ENCODE measurements at places on chromosomes 11 and 22.
A peak's percentile ranks its signal among the peaks of the same experiment; 100 is the strongest.

GRCh38 chr11:1499261-1499890 is 12.8 kb upstream of the MOB2 start:
- DNase-seq: no peak

DNA sequence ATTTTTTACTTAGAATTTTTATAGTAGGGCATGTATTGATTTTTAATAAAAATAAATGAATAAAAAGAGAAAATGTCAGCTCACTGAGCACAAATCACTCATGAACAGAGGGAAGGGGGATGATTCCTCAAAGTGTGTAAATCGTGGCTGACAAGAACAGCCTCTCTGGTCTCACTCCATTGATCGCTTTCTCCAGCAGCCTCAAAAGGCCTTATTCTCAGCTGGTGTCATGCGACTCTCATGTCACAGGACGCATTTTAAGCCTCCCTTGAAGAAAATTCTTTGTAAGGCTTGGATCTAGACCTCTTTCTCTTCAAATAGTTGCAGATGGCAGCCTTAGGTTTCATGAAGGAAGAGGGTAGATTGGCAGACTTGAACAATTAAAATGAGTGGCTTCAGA is 33.9 kb upstream of the SLC5A12 start:
- no peak for DNase-seq

GRCh38 chr11:20156876-20157613 is 3.2 kb downstream of the DBX1 start:
- DNase-seq: no peak

- DNase-seq: no peak
Measured at GRCh38 chr11:66259956-66260355, 8.5 kb upstream of the RAB1B start.

GRCh38 chr22:35663371-35663770 is 15.1 kb downstream of the APOL6 start:
- no peak for DNase-seq

GRCh38 chr22:32606181-32606580 is 131.6 kb downstream of the FBXO7 start:
- DNase-seq: no peak

DNA sequence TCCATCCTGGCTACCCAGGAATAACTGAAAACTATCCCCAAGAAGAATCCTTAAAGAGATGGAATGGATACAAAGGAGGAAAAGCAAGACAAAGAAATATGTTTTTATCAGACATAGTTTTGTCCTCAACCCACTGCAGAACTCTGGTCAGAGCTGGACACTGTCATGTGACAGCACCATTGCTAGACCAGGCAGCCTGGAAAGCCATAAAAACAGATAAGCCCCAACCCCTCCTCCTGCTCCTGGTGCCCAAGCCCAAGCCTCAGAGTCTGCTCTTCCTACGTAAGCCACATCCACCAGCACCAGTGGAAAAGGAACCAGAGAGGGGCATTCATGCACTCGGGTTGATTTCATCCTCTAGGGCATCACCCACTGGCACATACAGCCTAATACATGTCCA is 116.9 kb downstream of the TRIM29 start:
- no peak for DNase-seq

DNA sequence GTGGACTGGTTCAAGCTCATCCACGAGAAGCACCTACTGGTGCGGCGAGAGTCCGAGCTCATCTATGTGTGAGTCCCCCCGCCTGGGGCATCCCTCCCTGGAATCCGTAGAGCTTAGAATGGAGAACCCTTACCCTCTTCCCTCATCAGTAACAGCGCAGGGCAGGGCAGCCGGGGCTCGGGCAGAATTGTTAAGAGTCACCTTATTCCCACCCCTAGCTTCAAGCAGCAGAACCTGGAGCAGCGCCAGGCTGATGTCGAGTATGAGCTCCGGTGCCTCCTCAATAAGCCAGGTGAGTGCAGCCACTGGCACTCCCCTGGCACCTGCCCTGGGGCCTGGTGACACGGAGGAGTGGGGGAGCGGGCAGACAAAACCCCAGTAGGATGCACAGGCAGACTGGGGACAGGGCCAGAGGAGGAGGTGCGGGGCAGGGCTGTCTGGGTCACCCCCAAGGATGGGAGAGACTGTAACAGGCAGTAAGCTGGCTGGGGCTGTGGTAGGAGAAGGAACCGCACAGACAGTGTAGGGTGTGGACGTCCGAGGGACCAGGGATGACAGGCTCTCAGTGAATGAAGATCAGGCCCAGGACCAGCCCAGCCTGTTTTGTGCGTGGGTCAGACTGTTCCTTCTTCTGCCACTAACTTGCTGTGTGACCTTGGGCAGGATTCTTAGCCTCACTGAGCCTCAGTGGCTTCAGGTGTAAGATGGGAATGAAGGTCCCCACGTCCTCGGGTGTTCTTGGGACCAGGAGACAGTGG is 20.4 kb downstream of the C22orf23 start:
- DNase-seq: no peak

GRCh38 chr11:3382613-3383285 is 3.8 kb upstream of the ZNF195 start:
- DNase-seq: no peak

GRCh38 chr22:40312050-40312449 is 34.2 kb upstream of the ADSL start:
- DNase-seq: no peak

DNA sequence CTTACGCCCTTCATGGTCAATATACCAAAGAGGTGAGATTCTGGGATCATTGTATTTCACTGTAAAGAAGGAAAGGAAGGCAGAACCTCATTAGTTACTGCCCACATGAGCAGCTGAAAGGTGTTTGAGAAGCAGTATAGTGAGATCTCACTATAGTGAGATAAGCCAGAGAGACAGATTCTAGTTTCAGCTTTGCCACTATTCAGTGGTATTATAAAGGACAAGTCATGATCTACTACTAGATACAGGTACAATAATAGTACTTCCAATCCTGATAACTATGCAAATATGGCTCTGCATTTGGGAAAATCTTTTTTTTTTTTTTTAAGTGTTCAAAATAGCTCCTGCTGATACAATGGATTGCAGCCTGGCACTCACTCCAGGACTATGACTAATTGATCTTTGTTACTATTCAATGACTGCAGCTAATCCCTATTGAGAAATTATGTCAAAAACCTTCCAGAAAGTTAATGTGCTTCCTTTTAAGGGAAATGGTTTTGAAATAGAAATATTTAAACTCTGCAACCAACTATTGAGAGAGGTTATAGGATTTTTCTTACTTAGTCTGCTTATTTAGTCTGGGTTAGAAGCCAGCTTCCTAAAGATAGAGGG is 8.3 kb upstream of the DLAT start:
- DNase-seq: no peak

DNA sequence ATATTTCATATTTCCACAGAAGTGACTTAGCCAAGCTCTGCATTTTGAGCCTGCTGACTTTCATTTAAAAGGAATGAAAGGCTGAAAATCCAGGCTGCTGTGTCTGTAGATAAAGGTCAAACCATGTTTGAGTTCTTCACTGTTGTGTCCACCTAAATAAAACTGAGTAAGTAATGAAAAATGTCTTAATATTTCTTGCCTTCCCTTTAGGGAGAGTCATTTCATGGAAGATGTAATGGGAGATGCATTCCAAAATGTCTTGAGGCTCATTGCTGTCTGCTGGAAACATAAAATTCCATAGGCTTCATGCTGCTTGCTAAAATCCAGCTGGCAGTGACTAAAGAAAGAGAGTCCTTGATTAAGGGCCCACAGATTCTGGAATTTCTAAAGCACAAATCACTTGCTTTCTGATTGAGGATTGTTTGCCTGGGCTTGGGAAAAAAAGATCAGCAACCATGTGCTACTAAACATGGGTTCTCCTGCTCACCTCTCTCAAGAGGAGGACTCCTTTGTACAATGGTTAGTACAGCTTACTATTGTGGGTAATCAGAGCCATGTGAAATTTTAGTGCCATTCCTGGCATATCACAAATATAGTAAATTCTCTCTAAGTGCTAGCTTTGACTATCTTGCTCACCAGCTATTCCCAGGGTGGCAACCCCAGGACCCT is 56.9 kb downstream of the PANX1 start:
- no peak for DNase-seq

GRCh38 chr11:1889224-1889930 is 2.3 kb downstream of the PRR33 start:
- DNase-seq: no peak

- DNase-seq: no peak
Measured at GRCh38 chr11:1997755-1998154, at the start of gene H19. Gene H19 (minus strand): TSS chr11:1997842.

DNA sequence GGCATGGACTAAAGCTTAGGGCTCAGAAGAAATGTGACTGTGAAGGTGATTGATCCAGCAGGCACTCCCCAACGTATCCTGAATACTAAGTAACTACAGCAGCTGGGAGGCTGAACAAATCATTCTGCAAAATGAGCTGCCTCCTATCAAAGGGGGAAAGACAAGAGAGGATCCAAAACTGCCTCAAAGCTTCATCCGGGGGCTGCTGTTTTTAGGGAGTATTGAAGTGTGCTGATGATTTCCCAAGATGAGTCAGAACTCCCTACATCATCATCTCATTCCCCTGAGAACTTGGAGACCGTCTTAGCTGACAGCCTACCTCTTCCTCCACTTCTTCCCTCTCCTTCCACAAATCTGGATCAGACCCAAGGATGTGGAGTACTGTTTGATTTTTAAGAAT is 108.4 kb upstream of the GRAMD1B start:
- DNase-seq: no peak

- DNase-seq: no peak
Measured at GRCh38 chr22:19734163-19734562, 10.8 kb downstream of the GP1BB start.

- no peak for DNase-seq
Measured at GRCh38 chr11:1701091-1701807, 4.3 kb downstream of the KRTAP5-6 start.

GRCh38 chr22:32706149-32706548 is 95.4 kb upstream of the TIMP3 start:
- no peak for DNase-seq

DNA sequence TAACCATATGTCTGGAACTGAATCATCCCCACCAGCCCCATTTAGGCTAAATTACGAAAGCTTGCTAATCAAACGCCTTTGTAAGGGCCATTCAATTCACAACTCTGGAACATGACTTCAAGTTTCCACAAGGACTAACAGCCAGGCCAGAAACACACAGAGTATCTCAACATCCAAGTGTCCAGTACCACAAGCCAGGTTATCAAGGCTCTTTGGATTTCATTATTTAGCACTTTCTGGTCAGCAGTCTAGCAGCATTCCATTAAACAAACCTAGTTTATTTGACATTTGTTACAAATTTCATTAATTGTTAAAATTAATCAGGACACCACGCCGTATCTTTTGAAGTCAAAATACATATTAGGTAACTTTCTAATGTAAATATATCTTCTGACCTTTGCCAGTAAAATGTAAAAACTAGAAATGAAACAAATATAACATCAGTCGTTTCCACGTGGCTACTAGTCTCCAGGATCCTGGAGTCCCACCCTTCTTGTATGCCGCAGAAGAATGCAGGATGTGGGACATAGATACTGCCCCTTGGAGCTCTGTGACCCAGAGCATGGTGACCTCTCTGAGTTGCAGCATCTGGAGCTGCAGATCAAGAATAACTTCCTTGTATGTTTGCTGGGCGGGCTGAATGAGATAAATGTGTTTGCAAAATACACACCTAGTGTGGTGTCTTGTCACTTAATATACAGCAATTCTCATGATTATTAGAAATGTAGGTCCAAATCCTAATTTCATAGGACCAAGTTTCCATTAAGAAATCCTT is 64.7 kb downstream of the MPPED2 start:
- no peak for DNase-seq

- peak; percentile 35 for DNase-seq
Measured at GRCh38 chr22:45064313-45065278, 54.8 kb upstream of the PHF21B start.

- no peak for DNase-seq
Measured at GRCh38 chr11:59802639-59803176, 7.9 kb downstream of the MRPL16 start.

GRCh38 chr22:32920032-32920628 is 118.6 kb downstream of the TIMP3 start:
- no peak for DNase-seq

GRCh38 chr11:72534371-72535193 is 100.3 kb upstream of the CLPB start:
- no peak for DNase-seq

GRCh38 chr22:38549101-38549894 is 20.7 kb downstream of the DMC1 start:
- DNase-seq: no peak

All from GM12891 (cell line).